Fibroblast of skin of left quadriceps (primary cell): ENCODE measurements at places on chromosomes 1 and 21.
A peak's percentile ranks its signal among the peaks of the same experiment; 100 is the strongest.

GRCh38 chr1:87100271-87100670 is 185.8 kb downstream of the HS2ST1 start:
- DNase-seq: no peak

GRCh38 chr1:15509586-15509985 is 14.4 kb downstream of the CASP9 start:
- DNase-seq: no peak

DNA sequence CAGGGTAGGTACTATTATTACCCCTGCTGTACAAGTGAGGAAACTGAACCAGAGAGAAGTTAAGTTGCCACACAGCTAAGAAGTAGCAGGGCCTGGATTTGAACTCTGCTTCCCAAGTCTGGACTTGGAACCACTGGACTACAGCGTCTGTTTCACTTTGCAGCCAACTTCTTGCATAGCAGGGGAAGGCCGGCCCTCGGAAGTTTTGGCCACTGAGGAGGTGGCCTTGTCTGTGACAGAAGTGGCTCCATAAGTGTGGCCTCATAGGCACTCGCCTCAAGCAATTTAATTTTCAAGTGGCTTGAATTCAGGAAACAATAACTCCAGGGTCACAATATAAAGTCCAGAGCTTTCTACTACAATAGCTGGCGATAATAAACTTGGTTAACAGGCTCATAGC is 41.4 kb downstream of the PLEKHA6 start:
- no peak for DNase-seq

- no peak for DNase-seq
Measured at GRCh38 chr1:236209185-236209584, 66.8 kb downstream of the GPR137B start.

DNA sequence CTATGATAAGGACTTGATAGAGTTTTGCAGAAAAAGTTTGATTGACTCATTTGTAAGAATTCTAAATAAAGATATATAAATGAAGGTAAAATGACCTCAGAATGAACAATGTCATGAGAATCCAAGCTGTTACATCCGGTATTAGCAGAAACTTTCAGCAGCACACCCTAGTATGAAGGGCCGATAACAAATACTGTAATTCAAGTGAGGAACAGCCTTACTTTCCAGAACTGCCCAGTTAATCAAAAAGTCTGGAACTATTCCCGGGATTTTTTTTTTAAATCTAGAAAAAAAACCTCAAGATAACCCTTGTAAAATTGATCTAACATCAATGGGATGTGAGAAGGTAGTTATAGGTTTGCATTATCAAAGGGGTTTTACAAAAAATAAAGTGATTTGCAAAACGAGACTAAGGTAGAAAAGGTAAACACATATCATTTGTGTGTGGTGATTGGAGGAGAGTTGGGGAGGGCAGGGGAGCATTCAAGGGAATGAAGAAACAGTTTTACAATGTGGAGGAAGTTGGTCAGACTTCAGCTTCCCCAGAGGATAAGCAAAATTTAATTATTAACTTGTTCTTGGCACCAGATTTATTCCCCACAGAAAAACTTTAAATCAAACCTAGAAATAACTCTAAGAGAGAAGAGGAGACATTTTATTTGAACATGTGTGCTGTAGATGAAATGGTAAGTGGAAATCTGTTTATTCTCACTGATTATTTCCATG is 75.9 kb upstream of the VCAM1 start:
- DNase-seq: peak; percentile 44

DNA sequence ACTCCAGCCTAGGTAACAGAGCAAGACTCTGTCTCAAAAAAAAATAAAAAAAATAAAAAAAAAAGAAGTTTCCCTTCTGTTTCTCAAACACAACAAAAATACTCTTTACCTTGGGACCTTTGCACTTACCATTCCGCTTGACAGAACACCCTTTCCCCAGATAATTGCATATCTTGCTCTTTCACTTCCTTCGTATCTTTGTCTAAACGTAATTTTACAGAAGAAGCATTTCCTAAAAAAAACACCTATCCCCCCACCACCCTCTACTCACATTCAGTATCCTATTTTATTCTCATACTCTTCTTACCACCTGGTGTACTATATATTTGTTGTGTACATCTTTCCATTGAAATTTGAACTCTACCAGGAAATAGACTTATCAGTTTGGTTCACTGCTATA is 32.7 kb downstream of the ASH1L start:
- no peak for DNase-seq

- DNase-seq: no peak
Measured at GRCh38 chr1:223118418-223118817, 24.6 kb downstream of the TLR5 start.

DNA sequence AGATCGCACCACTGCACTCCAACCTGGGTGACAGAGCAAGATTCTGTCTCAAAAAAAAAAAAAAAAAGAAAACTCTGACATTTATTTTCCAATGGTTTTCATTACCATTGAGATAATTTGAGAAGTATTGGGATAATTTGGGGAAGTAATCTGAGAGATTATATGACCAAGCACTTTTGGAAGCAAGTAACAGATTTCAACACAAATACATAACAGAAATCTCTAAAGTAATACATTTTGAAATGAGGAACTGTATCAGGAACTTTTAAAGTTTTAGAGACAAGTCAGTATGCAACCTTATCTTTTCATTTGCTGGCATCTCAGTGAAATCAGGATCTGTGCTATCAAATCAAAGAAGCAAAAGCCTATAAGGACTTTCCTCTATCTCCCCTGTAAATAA is 25.4 kb upstream of the SLC16A1 start:
- DNase-seq: no peak

DNA sequence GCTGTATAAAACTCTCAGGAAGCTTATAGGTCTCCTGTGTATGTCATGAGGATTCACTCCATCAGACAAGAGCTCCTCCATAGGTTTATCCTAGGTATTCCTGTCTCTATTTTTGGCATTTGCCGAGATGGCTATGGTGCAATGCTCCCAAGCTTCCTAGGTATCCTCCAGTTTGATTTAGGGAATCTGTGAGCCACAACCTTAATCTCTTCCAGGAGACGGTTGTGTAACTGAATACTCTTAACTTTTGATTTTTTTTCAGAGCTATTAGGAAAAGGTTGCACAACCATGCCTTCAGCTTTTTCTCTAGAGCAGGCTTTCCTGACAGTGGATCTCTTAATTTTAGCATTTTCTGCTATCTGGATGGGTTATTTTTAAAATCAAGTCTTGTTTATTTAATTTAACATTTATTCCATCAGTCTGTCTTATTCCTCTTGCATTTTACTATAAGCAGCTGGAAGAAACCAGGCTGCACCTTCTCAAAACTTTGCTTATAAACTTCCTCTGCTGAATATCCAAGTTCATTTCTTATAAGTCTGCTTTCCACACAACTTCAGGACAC is 69.4 kb upstream of the BACE2 start:
- peak; percentile 17 for DNase-seq

GRCh38 chr21:43810505-43811261 is 21.3 kb downstream of the RRP1 start:
- peak; percentile 14 for DNase-seq

- peak; percentile 50 for DNase-seq
Measured at GRCh38 chr1:176897350-176898236, 266.9 kb downstream of the ASTN1 start.

GRCh38 chr1:233523047-233523446 is 90.9 kb upstream of the KCNK1 start:
- DNase-seq: no peak

DNA sequence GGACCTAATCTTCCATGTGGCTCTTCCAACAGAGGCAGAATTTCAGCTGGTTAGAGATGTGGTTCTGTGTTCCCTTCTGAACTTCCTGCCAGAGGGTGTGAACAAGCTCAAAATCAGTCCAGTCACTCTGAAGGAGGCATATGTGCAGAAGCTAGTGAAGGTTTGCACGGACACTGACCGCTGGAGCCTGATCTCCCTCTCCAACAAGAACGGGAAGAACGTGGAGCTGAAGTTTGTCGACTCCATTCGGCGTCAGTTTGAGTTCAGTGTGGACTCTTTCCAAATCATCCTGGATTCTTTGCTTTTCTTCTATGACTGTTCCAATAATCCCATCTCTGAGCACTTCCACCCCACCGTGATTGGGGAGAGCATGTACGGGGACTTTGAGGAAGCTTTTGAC is 17.3 kb downstream of the TENT5C start:
- no peak for DNase-seq

GRCh38 chr1:16905110-16905867 is 9.5 kb downstream of the RNU1-2 start:
- peak; percentile 94 for DNase-seq

DNA sequence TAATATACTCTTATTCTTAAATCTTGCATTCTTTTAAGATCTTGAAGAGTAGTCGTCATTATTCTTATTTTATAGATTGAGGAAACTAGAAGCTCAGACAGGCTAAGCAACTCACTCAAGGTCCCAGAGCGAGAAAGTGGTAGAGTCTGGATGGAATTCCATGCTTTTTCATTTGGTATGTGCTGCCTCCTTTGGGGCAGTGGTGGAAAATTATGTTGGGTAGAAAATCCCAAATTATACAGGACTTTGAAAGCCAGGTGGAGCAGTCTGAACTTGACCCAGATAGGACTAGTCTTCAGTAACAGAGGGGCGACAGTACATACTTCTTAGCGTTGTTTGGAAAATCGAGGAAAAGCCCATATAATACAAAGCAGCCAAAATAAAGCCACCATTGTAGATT is 205.6 kb downstream of the ATG4C start:
- no peak for DNase-seq

DNA sequence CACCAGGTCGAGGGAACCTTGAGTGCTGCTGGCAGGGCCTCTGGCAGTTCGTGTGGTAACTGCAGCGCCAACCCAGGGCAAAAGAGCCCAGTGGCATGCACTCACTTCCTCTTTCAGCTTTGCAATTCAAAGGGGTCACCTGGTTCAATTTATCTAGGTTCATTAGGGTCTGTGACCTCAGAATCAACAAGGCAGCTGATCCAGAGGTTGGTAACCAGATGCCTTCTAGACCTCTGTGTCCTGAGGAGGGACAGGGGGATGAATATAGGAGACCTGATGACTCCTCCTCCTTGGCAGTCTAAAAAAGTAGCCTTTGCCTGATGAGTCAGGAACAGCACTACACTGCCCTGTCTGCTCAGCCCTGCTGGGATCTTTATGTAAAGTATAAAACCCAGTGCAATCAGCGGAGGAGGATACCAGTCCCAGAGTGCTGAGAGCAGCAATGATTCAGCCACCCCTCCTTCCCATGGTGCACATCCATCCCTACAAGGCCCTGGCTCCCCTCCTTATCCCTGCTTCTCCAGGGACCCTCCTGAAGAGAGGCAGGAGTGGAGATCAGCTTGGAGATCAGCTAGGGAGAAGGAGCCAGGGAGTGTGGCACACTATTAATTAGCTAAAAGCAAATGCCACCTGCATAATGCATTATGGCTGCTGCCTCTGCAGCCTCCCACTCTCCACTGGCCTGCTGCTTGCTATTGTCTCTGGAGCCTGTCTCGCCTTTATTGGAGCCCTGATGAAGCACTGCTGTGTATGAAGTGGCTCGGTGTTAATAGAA is 11.2 kb upstream of the FMOD start:
- DNase-seq: peak; percentile 5

- DNase-seq: peak; percentile 93
Measured at GRCh38 chr1:215376544-215377264, 190.4 kb upstream of the KCTD3 start.

DNA sequence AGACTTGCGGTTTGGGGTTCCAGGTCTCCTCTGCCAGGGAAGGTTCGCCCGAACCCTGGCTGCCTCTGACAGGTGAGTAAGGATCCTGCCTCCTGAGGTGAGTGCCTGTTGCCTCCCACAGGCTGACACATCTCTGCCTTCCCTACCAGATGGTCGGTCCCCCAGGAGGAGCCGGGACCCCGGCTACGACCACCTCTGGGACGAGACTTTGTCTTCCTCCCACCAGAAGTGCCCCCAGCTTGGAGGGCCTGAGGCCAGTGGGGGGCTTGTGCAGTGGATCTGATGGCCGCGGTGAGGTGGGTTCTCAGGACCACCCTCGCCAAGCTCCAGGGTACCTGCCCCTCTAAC is 7.6 kb downstream of the PERM1 start:
- DNase-seq: no peak

DNA sequence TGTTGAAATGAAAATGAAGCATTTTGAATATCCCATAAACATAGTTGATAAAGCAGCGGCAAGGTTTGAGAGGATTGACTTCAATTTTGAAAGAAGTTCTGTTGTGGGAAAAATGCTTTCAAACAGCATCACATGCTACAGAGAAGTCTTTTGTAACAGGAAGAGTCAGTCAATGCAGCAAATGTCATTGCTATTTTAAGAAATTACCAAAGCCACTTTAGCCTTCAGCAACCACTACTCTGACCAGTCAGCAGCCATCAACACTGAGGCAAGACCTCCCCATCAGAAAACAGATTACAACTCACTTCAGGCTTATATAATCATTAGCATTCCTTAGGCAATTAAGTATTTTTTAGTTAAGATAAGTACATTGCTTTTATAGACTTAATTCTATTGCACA is 33.8 kb upstream of the FCRL3 start:
- no peak for DNase-seq

DNA sequence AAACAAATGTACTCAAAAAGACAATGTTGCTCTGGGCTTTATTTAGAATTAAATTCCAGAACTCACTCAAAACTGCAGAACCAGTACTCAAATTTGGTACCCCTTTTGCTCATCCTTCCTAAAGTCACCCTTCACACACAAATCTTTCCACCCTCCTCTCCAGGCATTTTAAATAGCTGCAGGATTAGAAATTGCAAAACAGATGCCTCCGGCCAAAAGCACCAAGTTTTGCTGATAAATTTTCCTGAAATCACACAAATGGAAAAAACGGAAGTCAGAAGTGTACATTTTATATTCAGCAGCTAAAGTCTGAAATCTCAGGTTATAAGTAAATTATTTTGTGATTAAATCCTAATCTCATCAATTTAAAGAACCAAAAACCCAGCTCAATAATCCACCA is 147.0 kb downstream of the NRIP1 start:
- no peak for DNase-seq

GRCh38 chr1:178530037-178530402 is 17.1 kb downstream of the TEX35 start:
- no peak for DNase-seq

DNA sequence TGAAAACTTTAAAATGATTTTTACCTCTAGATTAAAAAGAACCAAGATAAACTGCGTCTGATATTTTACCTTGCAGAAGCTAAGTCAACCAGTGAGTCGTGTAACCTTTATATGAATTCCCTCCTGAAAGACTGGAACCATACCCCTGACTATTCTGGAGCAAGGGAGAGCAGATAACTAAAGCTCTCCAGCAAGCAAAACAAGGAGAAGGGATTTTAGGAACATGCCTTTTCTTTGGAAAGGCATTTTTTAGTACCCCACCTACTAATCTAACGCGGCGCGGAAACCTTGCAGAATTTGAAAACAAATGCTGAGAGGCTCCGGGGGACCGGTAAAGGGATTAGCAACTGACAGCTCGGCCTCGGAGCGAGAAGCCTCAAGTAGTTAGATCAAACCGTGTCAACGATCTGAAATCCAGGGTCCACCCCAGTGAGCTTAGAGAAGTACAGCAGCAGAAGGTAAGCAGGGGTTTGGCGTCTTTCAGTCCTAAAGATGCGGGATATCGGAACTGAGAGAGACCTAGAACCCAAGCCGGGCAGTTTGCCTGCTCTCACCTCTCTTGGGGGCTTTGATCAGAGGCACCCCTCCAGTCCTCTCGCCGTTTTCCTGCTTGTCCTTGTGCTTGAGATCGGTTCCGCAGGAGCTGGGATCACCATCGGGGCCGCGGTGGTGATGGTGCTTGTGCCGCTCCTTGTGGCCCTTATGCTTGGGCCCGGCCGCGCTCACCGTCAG is 954 bp downstream of the RSBN1 start:
- no peak for DNase-seq
